T47D (cell line): ENCODE measurements at places on chromosomes 3 and 15.
A peak's percentile ranks its signal among the peaks of the same experiment; 100 is the strongest.

GRCh38 chr3:96259-96658, 100.3 kb upstream of the CHL1 start:
- DNase-seq, result no peak

GRCh38 chr15:89462198-89462912, 34.0 kb downstream of the RHCG start:
- no peak for DNase-seq

GRCh38 chr3:50674349-50675178, at the start of gene DOCK3:
Gene DOCK3, plus strand, starts transcription at chr3:50674927. Its CDS starts 337 bp downstream, at chr3:50675264.
- peak; percentile 71 for DNase-seq

GRCh38 chr3:172096881-172097420, 57.6 kb downstream of the FNDC3B start:
- DNase-seq, result no peak

GRCh38 chr3:182138393-182138792, 426.7 kb downstream of the SOX2 start:
- no peak for DNase-seq

DNA sequence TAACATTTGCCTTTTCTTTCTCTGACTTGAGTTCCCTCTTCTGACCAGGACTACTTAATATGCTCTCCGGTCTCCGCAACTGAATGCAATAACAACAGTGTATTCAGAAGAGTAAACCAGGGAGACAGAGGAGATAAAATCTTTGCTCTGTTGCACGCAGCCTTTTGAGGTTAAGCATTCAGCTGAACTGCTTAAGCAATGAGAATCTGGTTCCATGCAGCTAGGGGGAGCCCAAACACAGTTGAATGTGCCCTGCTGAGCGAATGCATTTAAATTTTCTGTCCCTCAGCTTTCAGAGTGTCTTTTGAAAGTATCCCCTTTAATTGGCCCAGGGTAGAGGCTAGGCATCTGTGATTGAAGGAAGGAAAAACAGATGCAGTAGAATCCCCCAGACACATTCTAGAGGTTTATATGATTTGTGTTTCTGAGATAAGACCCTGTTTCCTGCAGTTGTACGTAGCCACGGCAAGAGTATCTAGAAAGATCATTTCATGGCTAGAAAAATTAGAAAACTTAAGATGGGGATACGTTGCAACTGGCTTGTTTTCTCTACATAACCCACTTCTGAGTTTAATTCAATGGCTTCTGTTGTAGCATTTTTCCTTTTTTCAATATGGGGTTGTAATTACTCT, 309.6 kb downstream of the TUSC7 start:
- peak; percentile 81 for DNase-seq

DNA sequence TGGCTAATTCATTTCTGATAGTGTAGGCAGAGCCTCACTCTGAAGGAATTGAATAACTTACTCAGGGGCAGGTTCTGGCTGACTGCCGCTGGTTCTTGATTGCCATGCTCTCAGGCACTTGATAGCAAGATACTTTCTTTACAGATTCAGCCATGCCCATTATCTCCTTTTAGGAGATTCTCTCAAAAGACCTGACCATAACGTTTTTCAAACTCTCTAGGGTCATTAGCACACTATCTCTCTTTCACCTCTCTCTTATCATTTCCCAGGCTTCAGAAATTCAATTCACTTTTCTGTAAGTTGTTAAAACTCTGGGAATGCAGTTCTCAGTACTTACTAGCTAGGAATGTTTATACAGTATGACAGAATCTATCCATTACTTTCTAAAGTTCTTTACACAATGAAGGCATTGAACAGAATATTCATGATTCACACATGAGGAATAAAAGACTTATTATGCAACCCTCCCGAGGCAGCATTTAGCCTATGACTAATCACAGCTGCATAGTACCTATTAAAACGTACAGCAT, 850.3 kb upstream of the CADM2 start:
- no peak for DNase-seq

- DNase-seq, result no peak
These were observed 21.4 kb downstream of the HDAC11 start for GRCh38 chr3:13501521-13501920.

DNA sequence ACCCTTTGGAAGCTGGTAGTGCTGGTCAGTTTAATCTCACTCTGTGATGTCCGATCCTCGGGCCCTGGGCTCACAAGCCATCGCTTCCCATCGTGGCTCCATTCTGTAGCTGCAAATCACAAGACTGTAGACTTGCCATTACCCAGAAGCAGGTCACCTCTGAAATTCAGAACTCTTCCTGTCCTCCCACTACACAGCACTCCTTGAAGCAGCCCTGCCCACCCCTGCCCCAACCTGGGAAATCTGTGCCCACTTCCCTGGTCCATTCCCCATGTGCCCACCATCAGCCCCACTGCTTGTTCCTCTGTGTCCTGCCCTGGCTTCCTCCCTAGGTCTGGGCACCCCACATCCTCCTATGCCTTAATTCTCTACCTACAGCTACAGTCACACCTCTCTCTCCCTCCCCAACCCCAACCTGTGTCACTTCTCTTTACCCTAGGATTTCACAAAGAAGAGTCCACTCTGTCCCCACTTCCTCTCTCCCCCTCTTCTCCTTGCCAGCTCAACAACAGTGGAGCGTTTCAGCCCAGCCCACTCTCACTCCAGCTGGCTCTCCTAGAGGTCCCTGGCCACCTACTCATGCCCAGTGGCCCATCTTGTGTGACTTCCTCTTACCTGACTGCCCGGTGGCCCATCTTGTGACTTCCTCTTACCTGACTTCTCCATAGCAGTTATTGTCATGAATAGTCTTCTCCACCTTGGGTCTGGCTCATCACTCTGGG, 8.3 kb downstream of the ZNF710 start:
- DNase-seq, result no peak

DNA sequence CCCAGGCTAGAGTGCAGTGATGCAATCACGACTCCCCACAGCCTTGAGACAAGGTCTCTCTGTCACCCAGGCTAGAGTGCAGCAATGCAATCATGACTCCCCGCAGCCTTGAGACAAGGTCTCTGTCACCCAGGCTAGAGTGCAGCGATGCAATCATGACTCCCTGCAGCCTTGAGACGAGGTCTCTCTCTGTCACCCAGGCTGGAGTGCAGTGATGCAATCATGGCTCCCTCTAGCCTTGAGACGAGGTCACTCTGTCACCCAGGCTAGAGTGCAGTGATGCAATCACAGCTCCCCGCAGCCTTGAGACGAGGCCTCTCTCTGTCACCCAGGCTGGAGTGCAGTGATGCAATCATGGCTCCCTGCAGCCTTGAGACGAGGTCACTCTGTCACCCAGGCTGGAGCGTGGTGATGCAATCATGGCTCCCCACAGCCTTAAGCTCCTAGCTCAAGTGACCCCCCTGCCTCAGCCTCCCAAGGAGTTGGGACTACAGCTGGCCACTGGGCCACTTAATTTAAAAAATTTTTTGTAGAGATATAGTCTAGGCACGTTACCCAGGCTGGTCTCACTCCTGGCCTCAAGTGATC, 26.1 kb downstream of the TFRC start:
- no peak for DNase-seq

- DNase-seq, result no peak
These were observed 93.4 kb upstream of the CTDSPL start for GRCh38 chr3:37768107-37768809.

DNA sequence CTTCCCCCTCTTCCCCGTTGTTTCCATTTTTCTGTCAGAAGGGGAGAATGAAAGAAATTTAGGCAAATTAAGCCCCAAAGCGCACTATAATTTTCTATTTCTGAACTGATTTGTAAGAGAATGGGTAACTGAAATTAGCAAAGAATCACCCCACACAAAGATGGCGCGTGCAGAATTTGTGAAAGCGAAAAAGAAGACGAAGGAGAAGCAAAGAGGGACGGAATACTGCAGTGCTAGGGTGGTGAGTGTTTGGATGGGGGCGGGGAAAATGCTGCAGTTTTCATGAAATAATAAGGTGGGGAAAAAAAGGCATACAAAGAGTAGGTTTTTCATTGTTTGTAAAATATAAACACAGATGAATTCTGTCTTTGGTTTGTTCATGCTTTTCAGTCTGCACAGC, 4.6 kb upstream of the CTNNB1 start:
- DNase-seq, result no peak

- no peak for DNase-seq
These were observed 36.7 kb downstream of the CCDC12 start for GRCh38 chr3:46939578-46940445.

- DNase-seq, result no peak
These were observed 133.3 kb upstream of the MEF2A start for GRCh38 chr15:99432271-99433025.

DNA sequence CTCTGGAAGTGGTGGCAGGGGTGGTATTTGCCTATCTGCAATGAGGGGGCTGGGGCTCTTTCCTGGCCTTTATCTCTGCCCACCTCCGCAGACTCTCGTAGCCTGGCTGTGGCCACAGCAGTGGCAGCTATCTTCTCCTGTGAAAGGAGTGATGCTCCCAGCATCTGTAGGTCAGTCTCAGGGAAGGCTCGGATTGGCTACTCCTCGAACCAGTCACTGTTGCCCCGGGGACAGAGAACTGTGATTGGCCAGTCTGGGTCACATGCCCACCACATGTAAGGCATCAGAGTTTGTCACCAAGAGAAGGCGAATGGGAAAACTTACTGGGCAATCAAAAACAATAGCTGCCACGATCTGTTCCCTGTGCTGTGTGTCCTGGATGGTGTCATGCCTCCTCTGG, 30.1 kb upstream of the FGD5 start:
- DNase-seq, result no peak

DNA sequence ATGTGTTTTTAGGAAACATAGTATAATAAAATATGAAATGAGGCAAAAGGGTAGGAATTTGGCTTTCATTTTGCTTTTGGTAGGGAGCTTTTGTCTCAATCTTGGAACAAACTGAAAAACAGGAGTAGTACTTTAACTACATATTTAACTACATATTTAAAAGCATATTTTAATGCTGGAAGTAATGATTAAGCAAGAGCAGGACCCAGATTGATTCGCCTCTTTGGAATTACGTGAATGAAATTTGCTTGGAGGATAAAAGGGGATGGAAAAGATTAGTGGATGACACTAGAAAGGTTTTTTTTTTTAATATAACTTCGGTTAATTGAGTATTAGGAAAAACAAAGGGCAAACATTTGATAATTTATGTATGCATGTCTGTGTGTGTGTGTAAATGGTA, 11.2 kb upstream of the TMEM212 start:
- no peak for DNase-seq

- DNase-seq, result no peak
These were observed 114.5 kb upstream of the GOLGA8J start for GRCh38 chr15:29968099-29968894.

DNA sequence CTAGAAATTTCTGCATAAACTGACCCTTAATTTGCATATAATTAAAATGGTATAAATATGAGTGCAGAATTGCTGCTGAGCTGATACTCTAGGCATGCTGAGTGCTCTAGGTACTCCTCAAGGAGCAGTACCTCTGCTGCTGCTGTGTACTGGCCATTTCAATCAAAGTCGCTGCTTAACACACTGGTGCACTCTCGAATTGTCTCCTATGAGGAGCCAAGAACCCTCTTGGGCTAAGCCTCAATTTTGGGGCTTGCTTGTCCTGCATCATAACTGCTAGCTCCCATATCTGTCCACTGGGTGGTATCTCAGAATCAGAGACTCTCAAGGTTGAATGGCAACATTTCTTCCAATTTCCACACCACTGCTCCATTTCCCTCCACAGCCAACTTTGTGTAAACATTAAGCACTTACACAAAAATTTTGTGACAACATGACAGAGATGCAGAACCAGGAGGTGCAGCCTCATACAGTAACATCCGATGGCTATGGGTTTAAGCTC, 82.5 kb downstream of the XXYLT1 start:
- no peak for DNase-seq

GRCh38 chr3:159236321-159236720, 434.5 kb downstream of the MFSD1 start:
- no peak for DNase-seq

GRCh38 chr3:114450008-114450596, 156.3 kb downstream of the TIGIT start:
- no peak for DNase-seq
